Parietal lobe (tissue), 2 donors: ENCODE measurements at places on chromosomes 6 and 20. TPM values are rescaled to one million over a fixed set of nuclear protein-coding genes. Genes with fewer than 3 reads are reported as not detected.

TEAD3 gene
- 0.63 TPM for total RNA-seq

SNPH gene
- 22.2 TPM for total RNA-seq

MYL9 gene
- total RNA-seq = not detected

SERAC1 gene
- 23.2 TPM for total RNA-seq

NR2E1 gene
- total RNA-seq = 13.5 TPM

MCHR2 gene
- 8.5 TPM for total RNA-seq

BHLHE23 gene
- 0.94 TPM for total RNA-seq

PKHD1 gene
- under 0.01 TPM for total RNA-seq

MAS1 gene
- total RNA-seq = 0.31 TPM

HTR1E gene
- total RNA-seq = 0.63 TPM

LIN28B gene
- 0.63 TPM for total RNA-seq

HLA-DQB1 gene
- 0.63 TPM for total RNA-seq

ADAM33 gene
- 3.8 TPM for total RNA-seq

CASS4 gene
- total RNA-seq = 0.31 TPM

ISM1 gene
- total RNA-seq = 0.63 TPM

E2F3 gene
- total RNA-seq = 6.6 TPM

CENPW gene
- 8.5 TPM for total RNA-seq

DCDC2 gene
- total RNA-seq = 1.3 TPM

PHIP gene
- 102 TPM for total RNA-seq

RBPJL gene
- not detected for total RNA-seq

STK35 gene
- total RNA-seq = 21.6 TPM

NNAT gene
- total RNA-seq = 333 TPM

CCM2L gene
- total RNA-seq = 2.8 TPM

RWDD2A gene
- total RNA-seq = 8.8 TPM

PSMB9 gene
- total RNA-seq = 0.94 TPM

DST gene
- total RNA-seq = 609 TPM

HLA-C gene
- total RNA-seq = 24.1 TPM

NOTCH4 gene
- 8.8 TPM for total RNA-seq

SLC35D3 gene
- total RNA-seq = not detected

SLC2A10 gene
- 5.6 TPM for total RNA-seq

PRDM13 gene
- total RNA-seq = not detected

CRISP3 gene
- not detected for total RNA-seq

FAM83D gene
- 4.1 TPM for total RNA-seq

RPP40 gene
- 13.8 TPM for total RNA-seq
